ENCODE measurements at places on chromosomes 11 and 22. TPM values are rescaled to one million over a fixed set of nuclear protein-coding genes. Genes with fewer than 3 reads are reported as not detected.

Gene RAB38
- 10.4 TPM for total RNA-seq

Gene CHST1
- total RNA-seq = 275 TPM

Gene CHRDL2
- 0.21 TPM for total RNA-seq

Gene C11orf16
- not detected for total RNA-seq

Gene IL10RA
- total RNA-seq = 0.82 TPM

Gene SPTBN2
- 17.1 TPM for total RNA-seq

Gene GPHA2
- not detected for total RNA-seq

Data from endothelial cell (in vitro differentiated cells).